ENCODE measurements at places on chromosomes 16 and 17.

DNA sequence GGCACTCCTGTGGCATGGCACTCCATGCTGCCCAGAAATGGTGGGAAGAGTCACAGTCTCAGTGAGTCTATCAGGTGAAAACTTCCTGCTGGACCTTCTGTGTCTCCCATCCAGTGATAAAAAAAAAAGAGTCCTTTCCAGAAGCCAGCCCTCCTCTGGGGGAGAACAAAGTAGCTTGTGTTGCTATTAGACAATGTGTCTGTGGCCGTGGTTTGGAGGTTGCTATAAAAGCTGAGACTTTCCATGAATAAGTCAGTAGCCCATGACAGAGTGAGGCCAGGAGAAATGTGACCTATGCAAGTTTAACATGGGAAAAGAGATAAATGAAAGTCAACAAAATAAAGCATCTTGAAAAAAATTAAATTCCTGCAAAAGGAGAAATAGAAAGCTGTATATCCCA, 250.7 kb upstream of the MON1B start:
- no peak for DNase-seq

DNA sequence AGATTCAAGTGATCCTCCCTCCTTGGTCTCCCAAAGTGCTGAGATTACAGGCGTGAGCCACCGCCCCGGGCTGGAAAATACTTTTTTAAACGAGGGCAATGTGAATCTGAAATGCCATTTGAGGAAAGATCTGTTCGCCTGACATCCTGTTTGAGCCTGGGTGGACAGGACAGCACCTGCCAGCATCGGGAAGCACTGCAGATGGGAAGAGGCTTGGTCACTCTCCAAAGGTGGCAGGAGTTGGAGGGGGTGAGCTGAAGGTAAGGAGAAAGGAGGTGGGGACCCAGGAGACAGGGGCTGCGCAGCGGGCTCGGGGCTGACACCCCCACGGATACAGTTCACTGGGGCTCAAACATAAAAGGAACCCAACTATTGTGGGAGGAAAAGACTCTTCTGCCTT, 3.9 kb upstream of the BIRC5 start:
- DNase-seq, result no peak

DNA sequence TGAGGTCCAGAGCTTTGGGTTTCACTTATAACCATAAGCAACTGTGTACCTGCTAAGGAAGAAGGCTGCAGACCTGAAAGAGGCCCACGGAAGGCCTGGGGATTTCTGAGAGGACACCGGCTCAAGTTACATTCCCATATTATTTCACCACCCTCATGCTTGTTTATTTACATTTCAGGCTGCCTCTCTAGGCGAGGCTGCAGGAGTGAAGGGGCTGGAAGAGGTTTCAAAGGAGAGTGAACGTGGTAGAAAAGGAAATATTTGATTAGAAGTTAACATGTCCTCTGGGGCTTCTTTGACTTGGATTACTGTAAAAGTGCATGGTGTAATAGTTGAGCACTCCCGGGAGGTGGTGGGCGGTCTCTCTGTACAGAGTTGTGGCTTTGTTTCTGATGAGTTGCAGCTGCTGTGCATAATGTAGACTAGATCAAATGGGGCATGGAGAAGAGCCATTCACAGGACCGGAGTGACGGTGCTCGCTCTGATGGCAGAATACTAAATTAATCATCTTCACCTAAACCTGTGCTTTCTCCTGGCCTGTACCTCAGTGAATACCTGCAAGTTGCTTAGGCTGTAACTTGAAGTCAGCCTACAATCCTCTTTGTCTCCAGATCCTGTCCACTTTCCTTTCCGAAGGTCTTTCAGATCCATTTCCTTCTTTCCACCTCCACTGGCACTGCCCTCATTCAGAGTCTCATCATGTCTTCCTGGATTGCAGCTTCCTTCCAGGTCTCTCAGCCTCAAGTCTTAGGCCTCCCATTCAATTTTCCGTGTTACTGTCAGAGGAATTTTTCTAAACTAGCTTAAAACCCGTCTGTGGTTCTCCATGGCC, 1.9 kb upstream of the CPD start:
- peak; percentile 66 for DNase-seq

GRCh38 chr17:10605221-10605783, 51.8 kb downstream of the MYH3 start:
- DNase-seq, result no peak

GRCh38 chr17:59388069-59388556, 56.7 kb downstream of the YPEL2 start:
- no peak for DNase-seq

DNA sequence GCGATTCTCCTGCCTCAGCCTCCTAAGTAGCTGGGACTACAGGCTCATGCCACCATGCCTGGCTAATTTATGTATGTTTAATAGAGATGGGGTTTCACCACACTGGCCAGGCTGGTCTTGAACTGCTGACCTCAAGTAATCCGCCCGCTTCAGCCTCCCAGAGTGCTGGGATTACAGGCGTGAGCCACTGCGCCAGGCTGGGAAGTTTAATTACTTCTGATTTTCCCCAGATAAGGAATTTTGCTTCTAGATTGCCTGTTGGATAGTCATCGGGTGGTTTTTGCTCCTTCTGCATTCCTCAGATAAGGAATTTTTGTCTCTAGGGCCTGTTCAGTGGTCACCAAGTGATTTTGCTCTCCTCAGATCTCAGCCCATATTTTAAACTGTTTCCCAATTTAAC, 112.5 kb downstream of the MAP2K4 start:
- DNase-seq, result no peak

DNA sequence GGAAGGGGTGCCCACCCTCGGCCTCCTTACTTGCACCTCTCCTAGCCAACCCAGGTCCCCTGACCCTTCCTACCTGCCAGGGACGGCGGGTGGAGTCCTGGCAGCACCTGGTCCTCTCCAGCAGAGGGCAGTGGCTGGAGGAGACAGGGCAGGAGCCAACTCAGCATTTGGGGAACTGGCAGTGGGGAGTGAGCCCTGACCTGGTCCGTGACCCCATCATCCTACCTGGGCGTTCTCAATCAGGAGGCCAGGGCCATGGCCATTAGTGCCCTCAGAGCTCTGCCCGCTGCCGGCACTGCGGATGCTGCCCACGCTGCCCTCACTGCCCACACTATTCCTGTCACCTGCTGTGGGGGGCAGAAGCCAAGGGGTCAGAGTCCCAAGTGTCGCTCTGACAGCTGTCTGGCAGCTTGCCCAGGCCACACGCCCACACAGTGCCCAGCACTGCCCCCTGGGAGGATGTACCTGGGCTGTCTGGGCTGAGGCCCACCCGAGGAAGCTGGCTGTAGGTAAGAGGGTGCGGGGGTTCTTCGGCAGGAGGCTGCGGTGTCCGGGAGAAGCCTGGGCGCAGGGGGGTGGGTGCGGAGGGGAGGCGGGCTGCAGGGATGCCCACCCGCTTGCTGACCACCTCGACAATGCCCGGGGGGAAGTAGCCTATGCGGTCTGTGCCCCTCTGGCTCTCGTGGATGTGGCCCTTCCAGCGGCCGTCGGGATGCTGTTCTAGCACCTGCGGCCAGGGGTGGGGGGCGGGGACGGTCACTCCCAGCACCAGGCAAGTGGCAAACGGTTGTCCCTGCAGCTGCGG, 10.8 kb downstream of the CASKIN2 start:
- peak; percentile 93 for DNase-seq

GRCh38 chr17:56629531-56630075, 36.1 kb downstream of the NOG start:
- DNase-seq, result peak; percentile 44

GRCh38 chr16:12767897-12768296, 35.8 kb downstream of the CPPED1 start:
- no peak for DNase-seq

GRCh38 chr17:20234276-20234675, 225.1 kb downstream of the SPECC1 start:
- DNase-seq, result no peak

- DNase-seq, result no peak
These were observed 107.9 kb downstream of the RAP1GAP2 start for GRCh38 chr17:2904135-2904534.

- DNase-seq, result no peak
These were observed 114.9 kb downstream of the TRIM37 start for GRCh38 chr17:58991718-58992331.

All from HuH-7 (cell line).